ENCODE measurements at places on chromosomes 16 and 17.

GRCh38 chr16:57348327-57348726 lies 10.3 kb upstream of the CCL22 start:
- no peak for DNase-seq

DNA sequence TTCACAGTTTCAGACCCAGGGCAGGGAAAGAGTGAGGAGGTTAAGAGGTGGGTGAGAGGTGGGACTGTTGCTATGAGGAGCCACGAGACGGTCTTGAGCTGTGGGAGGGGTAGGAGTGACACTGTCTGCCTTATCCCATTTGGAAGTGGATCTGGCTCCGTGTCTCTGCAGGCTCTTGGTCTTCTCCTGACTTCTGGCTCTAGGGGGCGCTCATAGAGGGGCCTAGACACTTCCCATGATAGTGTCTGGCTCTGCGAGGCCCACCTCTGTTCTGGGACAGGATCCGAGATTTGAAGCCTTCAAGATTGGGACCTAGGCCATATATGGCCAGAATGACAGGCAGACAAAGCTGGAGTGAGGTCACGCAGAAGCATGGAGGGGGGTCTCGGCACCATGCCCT lies 204.5 kb downstream of the GSG1L start:
- DNase-seq = no peak

DNA sequence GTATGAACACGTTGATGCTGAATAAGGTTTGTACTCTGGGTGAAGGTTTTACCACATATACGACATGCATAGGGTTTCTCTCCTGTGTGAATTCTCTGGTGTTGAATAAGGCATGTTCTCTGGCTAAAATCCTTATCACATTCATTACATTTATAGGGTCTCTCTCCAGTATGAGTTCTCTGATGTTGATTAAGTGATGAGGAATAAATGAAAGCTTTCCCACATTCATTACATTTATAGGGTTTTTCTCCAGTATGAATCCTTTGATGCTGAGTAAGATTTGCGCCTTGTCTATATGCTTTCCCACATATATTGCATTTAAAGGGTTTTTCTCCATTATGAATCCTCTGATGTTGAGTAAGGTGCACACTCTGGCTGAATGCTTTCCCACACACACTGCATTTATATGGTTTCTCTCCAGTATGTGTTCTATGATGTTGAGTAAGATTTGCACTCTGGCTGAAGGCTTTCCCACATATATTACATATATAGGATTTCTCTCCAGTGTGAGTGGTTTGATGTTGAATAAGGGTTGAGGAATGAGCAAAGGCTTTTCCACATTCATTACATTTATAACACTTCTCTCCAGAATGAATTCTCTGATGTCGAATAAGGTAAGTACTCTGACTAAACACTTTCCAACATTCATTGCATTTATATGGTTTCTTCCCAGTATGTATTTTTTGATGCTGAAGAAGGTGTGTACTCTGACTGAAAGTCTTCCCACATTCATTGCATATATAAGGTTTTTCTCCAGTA lies 16.9 kb downstream of the ZNF287 start:
- no peak for DNase-seq

- DNase-seq = peak; percentile 81
Observed at GRCh38 chr17:76384222-76384986, at the start of gene SPHK1. Gene SPHK1, plus strand, starts transcription at chr17:76384609. Its CDS starts 1,036 bp downstream, at chr17:76385645.

DNA sequence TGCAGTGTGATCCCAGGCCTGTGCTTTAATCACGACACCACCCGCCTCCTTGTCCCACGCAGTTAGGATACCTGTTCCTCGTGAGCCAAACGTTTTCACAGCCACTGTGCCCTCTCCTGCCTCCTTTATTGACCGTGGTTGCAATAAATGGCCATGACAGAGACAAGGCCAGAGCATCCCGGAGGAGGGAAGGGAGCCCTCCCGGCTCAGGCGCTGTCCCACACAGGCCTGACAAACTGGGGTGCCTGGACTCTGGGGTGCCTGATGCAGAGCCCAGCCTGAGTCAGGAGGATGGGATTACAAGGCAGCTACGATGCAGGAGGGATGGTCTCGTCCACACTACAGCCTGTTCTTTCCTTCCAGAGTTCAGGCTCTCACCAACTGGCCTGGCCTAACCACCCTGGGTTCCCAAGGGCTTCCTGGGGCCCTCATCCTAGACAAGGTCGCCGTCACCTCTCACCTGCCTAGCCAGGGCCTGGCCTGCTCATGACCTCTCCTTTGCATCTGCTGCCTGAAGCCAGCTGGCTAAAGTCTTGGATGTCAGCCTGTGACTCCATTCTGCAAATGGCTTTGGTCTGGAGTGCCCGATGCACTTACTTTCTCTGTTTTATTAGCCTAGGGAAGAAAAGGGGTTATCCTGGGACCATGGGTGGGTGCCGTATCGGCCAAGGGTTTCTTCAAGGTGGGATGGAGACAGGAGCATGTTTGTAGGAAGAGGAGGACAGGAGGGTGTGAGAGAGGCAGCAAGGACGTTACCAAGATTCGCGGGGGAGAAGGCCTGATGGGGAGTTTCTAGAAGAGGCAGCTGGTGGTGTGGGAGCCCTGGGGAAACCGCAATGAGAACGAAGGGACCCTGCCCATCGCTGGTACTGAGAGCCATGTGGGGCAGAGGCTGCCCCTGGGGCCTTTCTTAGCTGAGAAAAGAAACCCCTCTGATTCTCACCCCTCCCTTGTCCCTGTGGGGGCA lies 234.3 kb upstream of the TNRC6C start:
- no peak for DNase-seq

- DNase-seq = peak; percentile 83
Observed at GRCh38 chr16:67542464-67542863, 13.8 kb downstream of the RIPOR1 start.

GRCh38 chr16:57984443-57985203 lies 13.7 kb upstream of the CNGB1 start:
- DNase-seq = peak; percentile 67

DNA sequence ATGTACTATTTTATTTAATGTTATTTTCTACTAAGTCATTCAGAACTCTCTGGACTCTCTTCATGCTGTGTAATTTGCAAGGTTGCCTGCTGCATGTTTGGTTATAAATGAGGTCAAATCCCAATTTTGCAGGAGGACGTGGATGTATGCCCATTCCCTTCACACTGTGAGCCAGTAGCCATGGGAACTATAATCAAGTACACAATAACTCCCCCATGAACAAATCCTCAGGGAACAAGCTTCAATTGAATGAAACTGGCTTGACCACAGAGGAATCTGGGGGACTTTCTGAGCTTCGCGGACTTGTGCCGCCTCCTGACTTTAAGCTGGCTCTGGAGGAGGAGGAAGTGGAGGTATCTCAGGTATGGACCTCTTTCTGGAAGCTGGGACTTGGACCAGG lies 14.6 kb upstream of the KCTD13 start:
- DNase-seq = peak; percentile 35

DNA sequence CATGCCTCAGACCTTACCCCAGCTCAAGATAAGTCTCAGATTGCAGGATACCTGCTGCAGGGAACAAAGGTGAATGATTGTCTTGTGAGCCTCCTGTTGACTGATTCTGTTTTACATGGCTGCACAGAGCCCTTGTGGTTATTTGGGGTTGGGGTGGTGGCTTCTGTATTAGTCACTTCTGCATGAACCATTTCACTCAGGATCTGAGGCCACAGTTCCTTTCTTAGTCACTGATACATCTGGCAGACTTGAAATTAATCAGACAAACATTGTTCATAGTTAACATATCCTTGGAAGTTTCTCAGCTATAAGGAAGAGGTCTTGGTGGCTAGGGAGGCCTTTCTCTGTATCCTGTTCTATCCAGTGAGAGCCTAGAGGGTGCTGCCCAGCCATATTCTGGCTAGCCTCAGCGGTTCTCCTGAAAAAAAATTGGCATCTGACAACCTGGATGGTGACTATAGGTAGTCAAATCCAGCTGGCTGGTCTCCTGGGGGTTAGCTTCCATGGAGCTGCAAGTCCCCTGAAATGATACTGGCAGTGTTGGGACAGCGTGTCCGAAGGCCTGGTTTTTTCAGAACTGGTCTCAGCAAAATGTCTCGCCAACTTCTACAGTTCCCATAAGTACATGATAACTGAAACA lies 8.4 kb upstream of the PLK1 start:
- peak; percentile 89 for DNase-seq

DNA sequence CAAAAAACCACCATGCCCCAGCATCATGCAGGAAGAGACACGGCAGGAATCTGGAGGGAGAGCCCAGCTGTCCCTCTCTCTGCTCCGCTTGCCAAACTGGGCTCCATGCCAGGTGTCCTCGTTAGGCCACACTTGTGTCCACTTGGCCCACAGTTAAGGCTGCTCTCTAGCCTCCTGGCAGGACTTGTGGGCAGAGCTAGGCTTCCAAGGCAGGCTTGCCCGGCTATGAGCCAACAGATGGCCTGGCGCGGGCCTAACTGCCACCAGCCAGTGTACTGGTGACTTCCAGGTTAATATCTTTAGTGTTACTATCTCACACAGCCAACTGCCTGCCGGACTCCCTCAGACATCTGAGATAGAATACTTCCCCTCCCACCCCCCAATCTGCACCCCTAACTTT lies 10.6 kb downstream of the ATP6V0D1 start:
- no peak for DNase-seq

DNA sequence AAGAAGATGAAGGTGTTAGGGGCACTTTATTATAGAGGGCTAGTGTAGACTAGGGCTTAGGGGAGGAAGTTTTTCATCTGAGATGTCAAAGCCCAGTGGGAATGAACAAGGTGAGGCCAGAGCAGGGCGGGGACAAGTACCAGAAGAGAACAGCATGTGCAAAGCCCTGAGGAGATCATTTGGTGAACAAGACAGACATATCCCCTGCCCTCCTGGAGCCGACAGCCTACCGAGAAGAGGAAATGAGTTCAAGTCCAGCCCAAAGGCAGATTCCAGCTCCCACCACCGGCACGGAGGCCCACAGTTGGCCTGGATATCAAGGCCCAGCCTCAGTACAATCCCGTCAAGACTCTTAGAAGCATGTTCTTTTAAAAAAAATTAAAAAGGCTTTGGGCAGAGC lies 61.1 kb downstream of the C16orf78 start:
- no peak for DNase-seq

DNA sequence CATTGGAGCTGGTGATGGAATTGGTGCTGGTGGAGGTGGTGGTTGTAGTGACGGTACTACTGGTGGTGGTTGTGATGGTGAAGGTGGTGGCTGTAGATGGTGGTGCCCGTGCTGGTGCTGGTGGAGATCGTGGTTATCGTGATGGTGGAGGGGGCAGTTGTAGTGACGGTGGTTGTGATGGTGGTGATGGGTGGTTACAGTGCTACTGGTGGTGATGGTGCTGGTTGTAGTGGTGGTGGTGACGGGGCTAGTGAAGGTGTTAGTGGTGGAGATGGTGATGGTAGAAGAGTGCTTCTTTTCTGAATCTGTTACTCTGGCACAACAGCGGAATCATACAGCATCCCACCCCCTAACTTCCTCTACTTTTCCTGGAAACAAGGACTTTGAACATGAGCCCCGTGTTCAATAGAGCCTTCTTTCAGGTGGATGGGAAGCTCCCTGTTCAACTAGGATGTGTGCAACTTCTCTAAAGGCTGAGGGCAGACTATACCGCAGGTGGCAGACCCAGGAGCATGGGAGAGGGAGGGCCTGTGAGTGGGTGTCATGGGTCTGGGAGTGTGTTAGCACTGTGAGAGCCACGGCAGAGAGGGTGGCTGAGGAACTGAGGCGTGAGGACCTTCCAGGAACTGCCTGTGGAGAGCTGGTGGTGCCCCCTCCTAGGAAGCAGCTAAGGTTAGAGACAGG lies 8.2 kb downstream of the TBX21 start:
- DNase-seq = no peak

DNA sequence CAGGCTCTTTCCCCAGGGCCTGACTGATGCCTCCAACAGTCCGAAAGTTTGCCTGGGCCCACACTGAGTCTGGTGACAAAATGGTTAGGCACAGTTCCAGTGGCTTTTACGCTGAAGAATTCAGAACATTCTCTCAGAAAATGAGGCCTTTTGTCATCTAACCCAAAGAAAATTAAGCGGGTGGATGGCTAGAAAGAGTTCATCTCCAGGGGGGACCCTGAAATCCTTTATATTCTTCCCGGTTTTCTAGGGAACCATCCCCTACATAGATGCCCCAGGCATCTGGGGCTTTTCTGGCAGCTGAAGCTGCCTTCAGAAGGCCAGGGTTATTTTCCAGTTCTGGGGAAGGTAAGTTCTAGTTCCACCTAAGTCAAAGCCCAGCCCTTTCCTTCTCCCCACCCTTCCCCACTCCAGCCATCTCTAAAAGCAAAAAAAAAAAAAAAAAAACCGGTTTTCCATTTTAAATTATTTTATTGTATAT lies 2.2 kb downstream of the RASD1 start:
- peak; percentile 19 for DNase-seq

- DNase-seq = no peak
Observed at GRCh38 chr17:80030730-80031410, 4.8 kb downstream of the TBC1D16 start.

GRCh38 chr16:65062736-65063583 lies 58.9 kb downstream of the CDH11 start:
- no peak for DNase-seq

DNA sequence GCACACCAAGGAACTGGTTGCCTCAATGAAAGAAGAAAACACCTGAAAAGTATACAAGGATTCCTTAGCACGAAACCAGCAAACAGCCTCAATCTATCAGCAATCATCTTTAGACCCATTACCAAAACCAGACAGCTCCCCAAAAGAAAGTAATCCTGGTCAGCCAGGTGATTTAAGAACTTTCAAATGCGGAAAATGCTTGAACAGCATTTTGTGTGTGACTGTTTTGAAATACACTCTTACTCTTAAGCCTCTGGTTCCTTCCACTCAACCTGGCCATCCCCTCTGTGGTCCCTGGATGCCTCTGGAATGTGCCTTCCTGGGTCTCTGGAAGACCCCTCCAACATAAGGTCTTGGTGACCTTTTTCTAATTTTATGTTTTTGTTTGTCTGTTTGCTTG lies 70.5 kb upstream of the NOG start:
- no peak for DNase-seq

- no peak for DNase-seq
Observed at GRCh38 chr17:179066-179432, 2.4 kb downstream of the DOC2B start.

GRCh38 chr16:51440131-51440889 lies 289.2 kb upstream of the SALL1 start:
- no peak for DNase-seq

DNA sequence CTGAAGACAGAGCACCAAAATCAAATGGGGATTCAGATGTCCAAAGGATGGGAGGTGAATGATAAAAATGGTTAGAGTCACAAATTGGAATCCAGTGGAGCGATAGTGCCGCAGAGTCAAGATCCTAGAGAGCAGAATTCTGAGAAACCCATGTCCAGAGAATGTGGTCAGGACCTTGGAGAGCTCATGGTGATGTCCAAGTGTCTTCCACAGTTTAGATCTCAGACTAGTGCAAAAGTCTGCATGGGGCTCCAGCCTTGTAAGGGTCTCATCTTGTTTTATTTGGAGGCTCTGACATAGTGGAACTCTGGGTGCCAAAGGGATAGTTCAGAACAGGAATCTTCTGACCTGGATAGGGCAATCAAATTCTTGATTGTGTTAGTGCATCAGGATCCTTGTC lies 245.9 kb upstream of the HSBP1 start:
- DNase-seq = peak; percentile 36

DNA sequence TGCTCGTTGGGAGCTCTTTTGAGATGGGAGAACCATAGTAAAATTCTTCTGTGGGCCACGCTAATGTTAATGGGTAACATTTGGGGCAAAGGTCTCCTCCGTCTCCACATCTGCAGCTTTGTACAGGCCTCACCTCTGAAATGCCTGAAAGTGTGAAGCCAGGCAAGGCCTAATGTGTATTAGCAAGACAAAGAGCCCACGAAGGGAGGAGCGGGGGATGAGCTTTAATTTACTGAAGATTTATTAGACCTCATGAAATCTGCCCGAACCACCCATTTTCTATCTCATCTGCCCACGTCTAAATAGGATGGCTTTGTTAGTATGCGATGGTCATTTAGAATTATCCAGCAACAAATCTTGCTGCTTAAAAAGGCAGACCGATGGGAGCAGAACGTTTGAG lies 408.9 kb downstream of the PMP22 start:
- no peak for DNase-seq

Measured in cardiac fibroblast (primary cell).